Mucosa of descending colon (tissue), 3 donors: ENCODE measurements at places on chromosomes 7 and 10. TPM values are rescaled to one million over a fixed set of nuclear protein-coding genes. Genes with fewer than 3 reads are reported as not detected.

Gene LARP4B
- total RNA-seq = 116 TPM

Gene SKIDA1
- total RNA-seq = 0.03 TPM

Gene OR2A42
- not detected for total RNA-seq

Gene PLPP4
- not detected for total RNA-seq

Gene MCM10
- total RNA-seq = 2.2 TPM

Gene PRLHR
- total RNA-seq = not detected

DNA sequence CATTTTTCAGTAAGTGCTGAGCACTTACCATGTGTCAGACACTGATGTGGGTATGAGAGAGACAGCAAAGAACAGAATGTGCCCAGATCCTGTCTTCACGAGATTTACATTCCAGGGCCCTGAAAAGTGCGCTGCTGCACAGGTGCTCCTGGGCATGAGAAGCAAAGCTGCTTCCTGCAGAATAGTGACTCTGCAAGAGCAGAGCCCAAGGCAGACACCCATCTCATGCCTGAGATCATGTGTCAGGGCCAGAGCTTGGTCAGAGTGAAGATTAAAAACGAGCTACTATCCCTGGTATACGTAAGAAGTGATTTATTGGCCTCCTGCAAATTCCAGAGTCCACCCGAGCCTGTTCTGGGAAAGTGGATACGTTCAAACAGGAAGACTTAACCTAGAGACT lies 824.4 kb downstream of the GRID1 start:
- no peak for DNase-seq

GRCh38 chr10:132716691-132717490 lies 69.1 kb downstream of the NKX6-2 start:
- DNase-seq = no peak

GRCh38 chr10:114031073-114031972 lies 12.3 kb upstream of the ADRB1 start:
- DNase-seq = no peak

DNA sequence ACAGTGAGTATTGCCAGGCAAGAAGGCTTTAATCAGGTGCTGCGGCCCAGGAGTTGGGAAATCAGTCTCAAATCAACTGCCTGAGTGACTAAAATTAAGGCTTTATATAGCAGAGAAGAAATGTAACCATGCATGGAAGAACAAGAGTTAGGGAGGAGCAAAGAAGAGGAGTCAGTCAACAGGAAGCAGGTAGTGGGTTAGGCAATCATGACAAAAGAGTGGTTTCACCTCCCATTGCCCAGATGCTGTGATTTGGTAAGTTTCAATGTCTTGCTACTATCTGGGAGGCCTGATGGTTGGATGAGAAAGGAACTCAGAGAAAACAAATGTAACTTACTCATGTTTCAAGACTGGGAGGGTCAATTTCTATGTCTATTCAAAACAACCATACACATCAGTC lies 998.3 kb downstream of the GATA3 start:
- DNase-seq = no peak
